ENCODE measurements at places on chromosomes 13 and 19.

GRCh38 chr13:24272452-24273161 lies 36.8 kb upstream of the C1QTNF9 start:
- DNase-seq = no peak

DNA sequence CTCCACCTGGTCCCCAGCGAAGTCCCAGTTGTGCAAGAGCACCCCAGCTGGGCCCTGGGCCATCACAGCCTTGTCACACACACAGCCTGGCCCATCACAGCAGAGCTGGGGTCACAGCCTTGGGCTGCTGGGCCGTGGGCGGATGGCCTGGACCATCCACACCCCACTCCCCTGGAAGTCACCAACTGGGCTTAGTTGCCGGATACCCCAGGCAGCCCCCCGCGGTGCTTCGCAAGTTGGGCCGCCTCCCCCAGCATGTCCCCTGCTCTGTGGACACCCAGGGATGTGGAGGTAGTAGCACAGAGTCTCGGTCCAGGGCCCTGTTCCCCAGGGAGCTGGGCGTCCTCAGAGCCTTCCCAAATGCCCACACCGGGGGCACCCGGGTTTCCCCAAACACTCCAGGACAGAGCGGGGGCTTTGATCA lies 4.5 kb upstream of the ZNF554 start:
- DNase-seq = no peak

GRCh38 chr13:51311957-51312520 lies 27.5 kb upstream of the SERPINE3 start:
- no peak for DNase-seq

- DNase-seq = no peak
These were observed 816 bp downstream of the SPRED3 start for GRCh38 chr19:38389101-38389925.

DNA sequence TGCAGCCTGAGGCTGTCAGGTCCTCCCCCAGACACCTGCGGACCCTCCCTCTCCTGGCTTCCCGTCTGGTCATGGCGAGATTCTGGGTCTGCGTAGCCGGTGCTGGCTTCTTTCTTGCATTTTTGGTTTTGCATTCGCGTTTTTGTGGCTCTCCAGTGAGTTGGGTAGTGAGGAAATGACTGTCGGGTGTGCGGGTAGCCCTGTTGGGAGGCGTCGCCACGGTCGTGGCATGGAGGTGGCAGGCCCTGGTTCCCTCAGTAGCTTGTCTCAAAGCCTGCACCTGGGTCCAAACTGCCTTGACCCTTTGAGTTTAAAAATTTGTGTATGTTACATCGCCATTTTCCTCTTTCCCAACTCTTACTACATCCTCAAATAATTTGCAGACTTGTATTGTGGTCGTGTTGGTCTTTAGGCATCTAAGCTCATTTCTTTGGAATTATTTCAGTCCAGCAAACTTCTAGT lies 344 bp downstream of the NHLRC3 start:
- no peak for DNase-seq

DNA sequence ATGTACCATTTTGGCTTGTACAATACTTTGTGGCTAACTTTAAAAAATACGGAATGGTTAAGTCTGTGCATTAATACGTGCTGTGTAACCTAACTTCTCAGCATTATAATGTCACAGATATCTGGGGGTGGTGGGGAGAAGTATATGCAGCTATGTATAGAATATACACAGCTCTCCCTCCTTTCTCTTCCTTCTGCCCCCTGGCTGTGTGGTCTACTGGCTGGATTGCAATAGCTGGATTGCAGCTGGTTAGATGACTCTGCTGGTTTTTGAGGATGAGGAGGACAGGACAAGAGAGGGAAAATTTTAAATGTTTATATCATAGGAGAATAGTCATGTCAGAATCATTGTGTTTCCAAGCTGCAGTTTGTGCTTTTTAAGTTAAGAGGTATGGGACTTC lies 9.7 kb downstream of the RNASEH2B start:
- DNase-seq = no peak

GRCh38 chr13:89267734-89268133 lies 1596.6 kb downstream of the SLITRK5 start:
- no peak for DNase-seq

- no peak for DNase-seq
These were observed 393.3 kb upstream of the ARGLU1 start for GRCh38 chr13:106961216-106961615.

DNA sequence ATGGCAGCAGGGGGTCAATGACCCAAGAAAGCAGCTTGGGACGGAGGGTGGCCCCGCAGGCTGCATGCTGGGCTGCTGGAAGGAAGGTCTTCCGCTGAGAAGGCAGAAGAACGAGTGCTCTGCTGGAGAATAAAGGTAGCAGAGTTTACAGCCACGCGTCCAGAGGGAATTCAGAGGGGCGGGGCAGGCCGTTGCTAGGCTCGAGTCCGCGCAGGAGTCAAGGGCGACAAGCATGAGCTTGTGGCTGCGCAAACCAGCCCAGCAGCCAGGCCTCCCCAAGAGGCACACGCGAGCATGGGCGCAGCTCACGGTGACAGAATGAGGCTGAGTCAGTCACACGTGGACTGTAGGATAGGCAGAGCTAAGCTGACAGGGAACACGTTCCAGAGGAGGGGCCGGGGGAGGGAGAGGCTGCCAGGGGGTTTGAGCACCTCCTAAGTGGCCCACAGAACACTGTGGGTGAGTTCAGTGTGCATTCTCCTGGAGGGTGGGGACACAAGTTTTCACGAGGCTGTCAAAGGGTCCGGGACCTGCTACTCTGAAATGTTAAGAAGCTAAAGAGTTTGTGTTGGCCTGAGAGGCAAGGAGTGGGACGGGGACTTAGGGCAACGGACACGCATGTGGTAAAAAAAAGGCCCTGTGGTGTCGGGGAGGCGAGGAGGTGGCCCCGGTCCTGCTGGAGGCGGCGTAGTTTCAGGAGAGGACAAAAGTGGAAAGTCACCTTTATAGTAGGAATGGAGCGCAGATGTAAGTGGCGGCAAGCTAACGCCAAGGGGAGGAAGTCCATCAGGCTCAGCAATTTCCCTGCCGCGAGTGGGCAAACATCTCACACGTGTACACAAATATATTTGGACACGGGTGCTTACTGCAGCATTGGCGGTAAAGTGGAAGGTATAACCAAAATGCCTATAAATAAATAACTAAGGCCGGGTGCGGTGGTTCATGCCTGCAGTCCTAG lies 17.7 kb downstream of the RFX2 start:
- no peak for DNase-seq

DNA sequence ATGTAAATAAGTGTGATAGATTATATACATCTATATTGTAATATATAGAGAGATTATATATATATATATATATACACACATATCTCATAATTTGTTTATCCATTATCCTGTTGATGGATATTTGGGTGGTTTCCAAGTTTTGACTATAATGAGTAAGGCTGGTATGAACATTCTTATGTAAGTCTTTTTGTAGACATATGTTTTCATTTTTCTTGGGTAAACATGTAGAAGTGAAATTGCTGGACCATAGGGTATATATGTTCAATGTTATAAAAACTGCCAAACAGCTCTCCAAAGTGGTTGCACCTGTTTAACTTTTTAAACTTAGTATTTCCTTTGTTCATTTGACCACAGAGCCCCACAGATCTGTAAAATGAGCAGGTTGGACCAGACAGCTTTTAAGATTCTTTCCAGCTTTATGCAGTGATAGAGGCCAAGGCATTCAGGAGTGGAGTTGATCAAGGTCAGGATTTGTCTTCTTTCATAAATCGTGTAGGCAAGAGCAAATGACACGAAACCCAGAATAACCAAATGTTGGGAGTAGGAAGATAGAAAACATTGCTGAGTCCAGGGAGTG lies 21.7 kb upstream of the KATNAL1 start:
- no peak for DNase-seq

GRCh38 chr19:47028195-47028601 lies 8.6 kb downstream of the NPAS1 start:
- DNase-seq = no peak

DNA sequence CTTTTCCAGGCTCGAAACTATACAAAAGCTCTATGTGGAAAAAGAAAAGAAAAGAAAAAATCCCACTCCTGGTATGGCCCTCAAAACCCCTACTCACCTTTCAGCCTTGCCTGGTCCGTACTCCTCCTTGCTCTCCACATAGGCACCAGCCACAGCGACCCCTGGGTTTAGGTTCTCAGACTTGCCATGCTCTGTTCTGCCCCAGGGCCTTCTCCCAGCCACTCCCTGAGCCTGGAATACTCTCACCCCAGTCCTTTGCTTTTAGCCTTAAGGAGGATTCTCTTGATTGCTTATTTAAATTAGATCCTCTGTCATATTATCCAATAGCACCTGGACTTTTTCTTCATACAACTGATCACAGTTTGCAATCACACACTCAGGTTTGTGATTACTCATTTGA lies 522.5 kb downstream of the DIAPH3 start:
- no peak for DNase-seq

GRCh38 chr13:107865643-107866031 lies 349.7 kb downstream of the LIG4 start:
- DNase-seq = no peak

- no peak for DNase-seq
These were observed 706 bp upstream of the DNAJC3 start for GRCh38 chr13:95676105-95676761.

GRCh38 chr13:60925686-60926085 lies 490.0 kb downstream of the PCDH20 start:
- no peak for DNase-seq

DNA sequence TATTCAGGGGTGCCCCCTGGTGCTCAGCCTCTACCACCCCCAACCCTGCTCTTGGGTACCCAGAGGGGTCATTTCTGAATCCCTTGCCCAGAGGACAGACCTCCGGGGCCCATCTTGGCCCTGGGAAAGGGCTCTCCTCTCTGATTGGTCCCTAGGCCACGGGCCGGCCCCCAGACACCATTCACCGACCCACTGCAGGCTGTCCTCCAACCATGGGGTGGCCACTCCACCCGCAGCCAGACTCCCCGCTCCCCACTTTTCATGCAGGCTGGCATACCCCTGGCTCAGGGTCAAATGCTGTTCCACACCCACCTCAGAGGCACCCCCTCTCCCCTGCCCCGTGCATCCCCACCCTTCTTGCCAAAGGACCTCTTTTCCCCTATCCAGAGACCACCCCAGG lies 14.8 kb downstream of the SMIM24 start:
- DNase-seq = no peak

DNA sequence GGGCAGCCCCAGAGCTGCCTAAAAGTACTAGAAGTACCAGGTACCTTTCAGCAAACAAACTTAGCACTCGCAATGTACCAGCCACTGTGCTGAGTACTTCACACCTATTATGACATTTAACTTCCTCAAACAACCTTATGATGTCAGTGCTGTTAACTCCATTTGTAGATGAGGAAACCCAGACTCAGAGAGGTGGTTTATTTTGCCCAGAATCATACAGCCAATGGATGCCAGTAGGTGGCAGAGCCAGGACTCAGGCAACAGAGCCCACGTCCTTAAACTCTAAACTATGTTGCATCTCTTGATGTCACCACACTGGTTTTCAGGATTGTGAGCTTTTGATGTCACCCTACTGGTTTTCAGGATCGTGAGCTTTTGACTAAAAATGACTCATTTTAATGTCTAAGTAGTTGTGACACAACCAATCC lies 78.9 kb downstream of the FLT1 start:
- DNase-seq = no peak

GRCh38 chr13:35965226-35965927 lies 165.8 kb downstream of the DCLK1 start:
- DNase-seq = no peak

GRCh38 chr13:98480915-98481877 lies 95.7 kb downstream of the STK24 start:
- DNase-seq = no peak

- DNase-seq = no peak
These were observed at the start of gene CDC42EP5 for GRCh38 chr19:54473071-54473891. TSS of gene CDC42EP5 (minus strand) at chr19:54473296. CDS start at chr19:54465547, 7,749 bp downstream.

- no peak for DNase-seq
These were observed 27.0 kb upstream of the ZNF726 start for GRCh38 chr19:23887642-23888041.

DNA sequence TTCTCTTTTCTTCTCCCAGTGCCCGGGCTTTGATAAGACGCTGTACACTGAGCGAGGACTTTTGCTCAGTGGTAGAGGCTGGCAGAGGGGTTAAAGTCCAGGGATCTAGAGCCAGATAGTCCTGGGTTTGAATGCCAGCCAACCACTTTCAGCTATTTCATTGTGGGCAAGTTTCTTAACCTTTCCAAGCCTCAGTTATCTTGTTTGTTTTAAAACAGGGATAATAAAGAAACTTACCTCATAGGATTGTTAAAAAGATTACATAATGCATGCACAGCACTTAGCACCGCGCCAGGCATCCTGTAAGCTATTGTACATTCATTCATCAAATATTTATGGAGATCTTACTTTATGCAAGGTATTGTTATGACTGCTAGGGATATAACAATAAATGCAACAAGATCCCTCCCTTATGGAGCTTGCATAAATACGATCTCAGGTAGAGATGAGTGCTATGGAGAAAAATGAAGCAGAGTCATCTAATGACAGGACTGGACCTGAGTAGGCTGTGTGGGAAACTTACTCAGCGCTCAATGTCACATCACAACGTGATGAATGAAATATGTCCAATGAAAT lies 70.8 kb downstream of the LNX2 start:
- no peak for DNase-seq

GRCh38 chr19:15863272-15863671 lies 34.6 kb downstream of the CYP4F2 start:
- DNase-seq = no peak

- no peak for DNase-seq
These were observed 27.0 kb downstream of the DNM2 start for GRCh38 chr19:10744801-10745293.

- DNase-seq = no peak
These were observed 46.2 kb downstream of the ING1 start for GRCh38 chr13:110759710-110760109.

DNA sequence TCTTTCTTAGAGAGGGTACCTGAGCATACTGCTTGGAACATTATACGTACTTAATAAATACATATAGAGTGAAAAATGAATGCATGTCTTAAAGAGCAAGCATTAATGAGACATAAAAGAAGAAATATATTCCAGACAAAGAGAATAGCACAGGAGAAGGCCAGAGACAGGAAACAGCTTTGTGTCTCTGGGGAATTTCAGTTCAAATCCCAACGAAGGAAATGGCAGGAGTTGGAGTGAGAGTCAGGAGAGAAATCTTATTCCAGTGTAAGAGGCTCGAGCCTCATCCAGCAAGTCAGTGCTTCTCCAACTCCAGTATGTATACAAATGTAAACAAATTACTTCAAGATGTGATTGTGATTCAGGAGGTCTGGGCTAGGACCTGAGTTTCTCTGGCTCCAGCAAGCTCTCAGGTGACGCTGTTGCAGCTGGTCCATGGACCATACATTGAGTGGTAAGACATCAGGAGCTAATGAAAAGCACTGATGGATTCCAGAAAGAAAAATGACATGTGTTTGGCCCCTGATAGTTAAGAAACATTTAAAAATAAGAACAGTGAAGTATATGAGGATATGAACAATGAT lies 108.2 kb downstream of the RAP2A start:
- DNase-seq = no peak

DNA sequence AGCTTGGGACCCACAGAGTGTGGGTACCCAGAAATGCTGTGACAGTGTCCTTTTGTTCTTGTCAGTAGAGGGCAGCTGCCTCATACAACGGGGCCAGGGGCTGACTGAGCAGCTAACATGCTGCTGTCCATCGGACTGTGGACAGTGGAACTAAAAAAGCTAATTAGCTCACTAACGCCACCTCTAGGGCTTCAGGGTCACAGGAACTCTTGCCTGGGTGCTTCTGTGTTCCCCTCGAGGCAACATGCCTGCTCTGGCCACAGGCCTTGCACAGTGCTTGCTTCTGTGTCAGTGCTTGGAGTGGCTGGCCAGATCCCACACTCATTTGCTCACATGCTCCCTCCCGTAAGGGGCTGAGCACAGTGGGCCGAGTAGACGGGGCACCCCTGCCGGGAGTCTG lies 377.0 kb downstream of the OLFM4 start:
- DNase-seq = no peak

Data from vagina (tissue), 2 donors.